Tongue (tissue), 3 donors: ENCODE measurements at places on chromosomes 3 and 15.

DNA sequence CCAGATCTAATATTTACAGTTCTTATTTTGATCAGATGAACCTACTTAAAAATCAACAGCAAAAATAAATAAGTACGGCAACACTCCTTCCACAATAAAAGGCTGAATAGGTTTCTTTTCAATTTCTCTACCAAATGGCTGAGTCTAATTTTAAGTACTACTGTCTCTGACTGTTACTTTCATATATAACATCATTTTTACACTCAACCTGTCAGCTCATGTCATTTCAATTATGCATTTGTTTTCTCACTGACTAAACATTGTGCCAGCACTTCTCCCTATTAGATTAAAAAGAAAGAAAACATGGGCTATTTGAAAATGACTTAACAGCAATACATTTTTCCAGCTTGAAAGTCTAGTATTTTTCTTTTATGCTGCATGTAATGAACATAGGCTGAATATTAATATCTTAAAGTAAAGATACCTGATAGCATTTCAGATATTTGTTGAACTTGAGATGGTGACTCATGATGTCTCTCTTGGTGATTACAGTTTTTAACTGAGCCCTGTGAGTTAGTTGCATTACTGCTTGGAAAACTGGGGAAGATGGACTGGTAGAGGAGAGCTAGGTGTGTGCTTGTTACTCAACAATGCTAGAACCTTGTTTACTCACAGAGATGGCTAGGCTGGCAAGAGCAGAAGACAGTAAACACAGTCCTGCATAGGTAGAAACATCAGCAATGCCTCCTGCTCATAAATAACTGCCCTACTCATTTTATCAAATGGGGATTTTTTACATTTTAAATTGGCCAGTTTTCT is 73.9 kb downstream of the PEX5L start:
- no peak for DNase-seq

DNA sequence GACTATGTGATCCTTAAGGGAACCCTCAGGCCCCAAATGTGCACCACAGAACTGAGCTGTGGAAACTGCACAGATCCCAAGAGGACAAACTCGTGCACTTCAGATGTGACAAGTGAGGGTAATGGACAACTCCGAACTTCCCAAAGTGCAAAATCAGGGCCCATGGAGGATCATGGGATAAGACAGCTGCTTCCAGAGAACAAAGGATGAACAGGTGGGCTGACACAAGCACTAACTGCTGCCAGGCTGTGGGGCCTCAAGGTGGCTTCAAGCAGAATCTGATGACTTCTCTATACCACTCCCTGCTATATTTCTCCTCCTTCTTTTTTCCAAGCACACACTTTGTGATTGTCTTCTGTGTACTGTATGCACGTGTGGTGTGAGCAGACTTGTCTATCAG is 5.4 kb downstream of the TARS3 start:
- DNase-seq, result peak; percentile 43

- no peak for DNase-seq
These were observed 598.4 kb downstream of the FHIT start for GRCh38 chr3:60652829-60653228.

- DNase-seq, result no peak
These were observed 26.7 kb downstream of the SLC6A1 start for GRCh38 chr3:11019116-11019819.

DNA sequence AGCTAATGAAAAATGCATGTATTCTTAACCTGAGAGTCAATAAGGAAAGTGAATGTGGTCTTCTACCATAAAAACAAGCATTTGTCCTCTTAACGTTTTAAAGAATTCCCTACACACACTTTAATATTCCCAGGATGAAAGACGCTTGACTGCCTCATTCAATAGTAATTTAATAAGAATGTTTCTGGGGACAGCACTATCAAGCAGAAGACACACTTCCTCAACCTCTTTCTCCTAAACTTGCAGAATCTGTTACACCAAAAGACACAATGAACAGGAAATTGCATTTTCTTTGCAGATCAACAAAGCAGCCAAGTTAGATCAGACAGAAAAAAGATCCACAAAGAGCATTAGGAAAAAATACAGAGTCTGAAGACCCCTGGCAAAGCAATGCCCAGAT is 97.7 kb downstream of the PLCH1 start:
- no peak for DNase-seq

GRCh38 chr3:136731274-136731884 is 20.8 kb downstream of the STAG1 start:
- DNase-seq, result no peak

DNA sequence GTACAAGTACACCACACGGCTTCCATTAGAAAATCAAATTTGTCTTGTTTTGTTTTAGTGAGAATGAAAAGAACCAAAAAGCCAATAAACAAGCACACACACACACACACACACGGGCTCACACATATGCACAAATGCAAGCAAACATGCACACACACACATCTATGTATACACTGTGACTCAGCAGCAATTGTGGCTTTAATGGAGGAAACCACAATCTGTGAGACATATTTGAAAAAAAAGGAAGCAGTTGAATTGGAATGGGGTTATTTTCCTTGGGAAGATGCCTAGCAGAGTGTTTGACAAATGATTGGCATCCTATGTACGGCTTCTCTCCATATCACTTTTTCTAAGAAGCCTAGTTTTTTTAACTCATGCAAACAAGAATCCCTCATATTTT is 201.1 kb upstream of the ARRDC4 start:
- DNase-seq, result no peak

- DNase-seq, result no peak
These were observed 55.1 kb downstream of the DNAJB8 start for GRCh38 chr3:128411574-128412064.

GRCh38 chr15:70319466-70319865 is 221.7 kb upstream of the TLE3 start:
- DNase-seq, result no peak

GRCh38 chr15:33913459-33913858 is 54.8 kb upstream of the CHRM5 start:
- no peak for DNase-seq

DNA sequence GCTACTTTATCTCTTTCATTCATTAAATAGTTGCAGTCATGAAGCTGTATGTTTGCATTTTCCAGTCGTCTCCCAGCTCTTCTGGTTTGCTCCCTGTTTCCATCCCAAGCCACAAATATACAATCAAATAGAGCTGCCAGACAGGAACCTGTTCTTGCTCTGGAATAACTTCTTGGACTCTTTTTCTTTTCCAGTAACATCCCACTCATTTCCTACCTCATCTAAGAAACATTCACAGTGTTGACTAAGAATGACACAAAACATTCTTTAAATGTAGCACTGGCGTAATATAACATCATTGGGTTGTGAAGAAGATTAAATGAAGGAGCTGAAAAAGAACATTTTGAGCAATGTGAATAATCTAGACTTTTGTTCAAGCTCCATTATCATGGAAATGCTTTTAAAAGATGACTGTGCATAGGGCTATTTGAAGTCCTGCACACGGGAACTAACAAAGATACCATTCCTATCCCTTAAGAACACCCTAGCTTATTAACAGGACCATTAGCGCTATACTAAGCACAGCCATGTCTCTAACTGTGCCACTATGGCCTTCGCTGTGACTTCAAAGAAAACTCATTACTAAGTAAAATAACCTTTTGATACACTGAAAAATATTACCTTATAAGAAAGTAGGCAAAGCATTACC is 574.0 kb downstream of the NAALADL2 start:
- DNase-seq, result peak; percentile 35

DNA sequence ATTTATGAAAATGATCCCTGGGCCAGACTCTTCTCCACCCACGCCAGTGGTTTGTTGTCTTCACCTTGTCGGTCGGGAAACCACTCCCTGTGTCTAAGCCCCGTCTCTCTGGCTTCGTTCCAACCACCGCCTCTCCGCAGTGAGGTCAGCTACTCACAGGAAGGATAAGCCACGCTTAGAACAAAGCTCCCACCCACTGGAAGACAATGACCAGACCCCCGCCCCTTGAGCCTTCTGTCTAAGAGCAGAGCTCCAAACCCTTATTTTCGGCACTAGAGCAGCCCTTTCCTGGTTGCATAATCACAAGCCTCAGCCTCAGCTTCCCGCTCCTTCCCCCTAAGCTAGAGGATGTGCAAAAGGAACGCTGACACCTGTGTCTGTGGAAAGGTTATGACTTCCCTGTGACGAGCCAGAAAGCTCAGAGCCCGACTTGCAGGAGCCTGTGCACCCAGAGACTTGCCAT is 114.9 kb upstream of the MEF2A start:
- DNase-seq, result peak; percentile 84

- DNase-seq, result no peak
These were observed 273.6 kb downstream of the MECOM start for GRCh38 chr3:169389925-169390253.

- DNase-seq, result peak; percentile 59
These were observed at the start of gene SLC38A3 for GRCh38 chr3:50204804-50205412. Gene SLC38A3 (plus strand): TSS chr3:50205271. CDS start chr3:50214200, 8,929 bp downstream.

GRCh38 chr3:116037954-116038911 is 407.1 kb downstream of the LSAMP start:
- no peak for DNase-seq

DNA sequence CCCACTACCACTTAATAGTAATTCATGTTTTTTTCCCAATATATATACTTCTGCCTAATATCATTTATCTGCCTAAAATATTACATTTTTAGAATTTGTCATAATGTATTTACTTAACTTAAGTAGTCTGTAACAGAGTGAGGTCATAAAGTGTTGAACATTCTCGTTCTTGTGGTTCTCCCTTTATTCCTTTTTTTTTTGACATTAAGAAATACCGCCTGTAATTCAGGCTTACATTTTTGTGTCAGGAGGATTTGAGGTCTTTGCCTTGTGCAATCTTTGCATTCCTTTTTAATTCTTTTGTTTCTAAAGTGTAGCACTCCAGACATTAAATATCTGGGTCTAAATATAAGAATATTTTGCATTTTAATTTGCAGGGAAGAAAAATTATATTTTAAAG is 315.4 kb downstream of the PTPRG start:
- DNase-seq, result no peak

DNA sequence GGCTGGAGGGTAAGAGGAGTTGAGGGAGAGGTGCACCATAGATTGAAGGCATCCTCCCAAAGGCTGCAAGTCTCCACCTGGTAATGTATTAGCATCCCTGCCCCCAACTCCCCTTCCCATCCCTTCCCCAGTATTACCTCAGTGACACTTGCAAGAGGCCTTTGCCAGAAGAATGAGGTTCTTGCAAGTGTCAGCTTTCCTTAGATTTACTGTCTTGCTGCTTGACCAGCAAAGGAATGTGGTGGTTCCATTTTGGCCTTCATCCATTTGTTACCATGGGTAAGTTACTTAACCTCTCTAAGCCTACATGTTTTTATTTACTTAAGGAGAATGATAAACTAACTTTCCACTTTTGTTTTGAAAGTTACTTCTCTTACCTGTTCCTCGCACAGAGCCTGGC is 108.9 kb downstream of the LRTM1 start:
- no peak for DNase-seq

DNA sequence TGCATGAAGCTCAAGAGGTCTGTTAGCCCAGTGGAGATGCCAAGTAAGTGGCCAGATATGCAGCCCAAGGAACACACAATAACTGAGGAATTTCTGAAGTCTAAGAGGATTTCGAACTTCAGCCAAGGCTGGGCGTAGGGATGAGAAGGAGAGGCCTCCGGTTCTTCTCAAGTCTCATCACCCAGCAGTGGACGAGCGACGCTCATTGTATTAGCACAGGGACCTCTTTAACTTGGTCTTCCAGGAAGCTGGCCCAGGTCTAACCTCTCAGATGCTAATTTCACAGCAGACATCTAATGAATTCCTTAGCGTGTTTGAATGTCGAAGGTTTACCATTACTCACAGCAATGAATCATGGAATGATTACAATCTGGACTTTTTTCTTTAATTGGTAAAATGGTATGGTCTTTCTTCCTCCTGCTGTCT is 85.0 kb downstream of the HES1 start:
- DNase-seq, result no peak

GRCh38 chr3:139994891-139995290 is 59.9 kb downstream of the CLSTN2 start:
- peak; percentile 11 for DNase-seq

GRCh38 chr15:25055356-25056068 is 100.7 kb downstream of the SNRPN start:
- no peak for DNase-seq

GRCh38 chr3:110813541-110813940 is 258.1 kb upstream of the NECTIN3 start:
- DNase-seq, result no peak

GRCh38 chr3:160707187-160707794 is 30.3 kb downstream of the ARL14 start:
- peak; percentile 83 for DNase-seq

- no peak for DNase-seq
These were observed 50.9 kb downstream of the MB21D2 start for GRCh38 chr3:192866804-192867203.

DNA sequence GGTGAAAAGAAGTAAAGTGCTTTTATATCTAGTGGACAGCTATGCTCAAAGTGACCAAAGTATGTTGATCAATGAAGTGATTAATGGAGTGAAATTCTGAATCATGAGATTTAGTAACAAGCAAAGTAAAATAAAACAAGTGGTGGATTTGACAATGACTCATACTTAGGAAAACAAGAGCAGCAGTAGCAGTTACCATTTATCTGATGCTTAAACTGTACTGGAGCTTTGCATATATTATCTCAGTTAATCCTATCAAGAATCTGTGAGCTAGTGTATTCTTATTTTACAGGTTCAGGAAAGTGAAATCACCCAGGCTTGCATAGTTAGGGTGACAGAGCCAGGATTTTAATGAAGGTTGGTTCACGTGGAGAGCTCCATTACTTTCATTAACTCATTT is 50.6 kb upstream of the SPATA16 start:
- no peak for DNase-seq

DNA sequence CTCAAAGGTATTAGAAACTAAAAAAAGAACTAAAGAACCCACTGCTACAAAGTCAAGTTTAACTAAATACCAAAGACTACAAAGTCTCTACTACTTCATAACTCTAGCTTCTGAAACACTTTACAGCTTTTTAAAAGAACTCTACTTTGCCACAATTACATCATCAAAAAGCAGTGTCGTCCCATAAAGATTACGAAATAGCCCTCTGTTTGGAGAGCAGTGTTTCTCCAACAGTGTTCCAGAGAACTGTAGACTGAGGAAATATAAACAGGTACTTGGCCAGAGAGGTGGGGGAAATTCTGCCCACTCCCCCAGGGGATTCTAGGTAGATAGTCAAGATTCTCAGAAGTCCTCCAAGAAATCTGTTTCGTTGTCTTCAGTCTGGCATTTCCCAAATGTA is 225.6 kb downstream of the PDZRN3 start:
- no peak for DNase-seq

GRCh38 chr3:52361898-52362297 is 45.8 kb downstream of the DNAH1 start:
- no peak for DNase-seq

- no peak for DNase-seq
These were observed 88.0 kb upstream of the RASGRF1 start for GRCh38 chr15:79178594-79178993.

- no peak for DNase-seq
These were observed 70.8 kb downstream of the ABTB1 start for GRCh38 chr3:127743351-127744252.

DNA sequence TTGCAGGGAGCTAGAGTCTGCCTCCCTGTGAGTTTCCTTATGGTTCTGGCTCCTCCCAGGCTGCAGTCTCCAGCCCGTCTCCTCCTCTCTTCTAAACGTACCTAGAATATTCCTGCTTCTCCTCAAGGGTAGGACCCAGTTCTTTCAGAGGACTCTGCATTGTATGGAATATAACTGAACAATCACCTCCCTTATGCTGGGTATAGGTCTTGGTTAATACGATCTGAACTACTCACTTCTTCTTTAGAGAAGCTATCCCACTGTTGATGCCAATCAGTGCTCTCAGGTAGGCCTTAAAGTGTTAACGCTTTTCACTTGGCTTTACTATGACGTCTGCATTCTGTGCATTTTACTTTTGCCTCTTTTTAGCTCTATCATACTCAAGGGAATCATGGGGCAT is 98.5 kb downstream of the WNT7A start:
- DNase-seq, result no peak
